Hepatocyte (in vitro differentiated cells): ENCODE measurements at places on chromosomes 1 and 21. TPM values are rescaled to one million over a fixed set of nuclear protein-coding genes. Genes with fewer than 3 reads are reported as not detected.

The TNNI3K gene
- total RNA-seq = not detected in 2 replicates

The SPRR2A gene
- not detected in 2 replicates for total RNA-seq

The MRPS6 gene
- total RNA-seq = 54.9 and 72.3 TPM in 2 replicates

The AP4B1 gene
- 9.8 and 11.4 TPM in 2 replicates for total RNA-seq

DNA sequence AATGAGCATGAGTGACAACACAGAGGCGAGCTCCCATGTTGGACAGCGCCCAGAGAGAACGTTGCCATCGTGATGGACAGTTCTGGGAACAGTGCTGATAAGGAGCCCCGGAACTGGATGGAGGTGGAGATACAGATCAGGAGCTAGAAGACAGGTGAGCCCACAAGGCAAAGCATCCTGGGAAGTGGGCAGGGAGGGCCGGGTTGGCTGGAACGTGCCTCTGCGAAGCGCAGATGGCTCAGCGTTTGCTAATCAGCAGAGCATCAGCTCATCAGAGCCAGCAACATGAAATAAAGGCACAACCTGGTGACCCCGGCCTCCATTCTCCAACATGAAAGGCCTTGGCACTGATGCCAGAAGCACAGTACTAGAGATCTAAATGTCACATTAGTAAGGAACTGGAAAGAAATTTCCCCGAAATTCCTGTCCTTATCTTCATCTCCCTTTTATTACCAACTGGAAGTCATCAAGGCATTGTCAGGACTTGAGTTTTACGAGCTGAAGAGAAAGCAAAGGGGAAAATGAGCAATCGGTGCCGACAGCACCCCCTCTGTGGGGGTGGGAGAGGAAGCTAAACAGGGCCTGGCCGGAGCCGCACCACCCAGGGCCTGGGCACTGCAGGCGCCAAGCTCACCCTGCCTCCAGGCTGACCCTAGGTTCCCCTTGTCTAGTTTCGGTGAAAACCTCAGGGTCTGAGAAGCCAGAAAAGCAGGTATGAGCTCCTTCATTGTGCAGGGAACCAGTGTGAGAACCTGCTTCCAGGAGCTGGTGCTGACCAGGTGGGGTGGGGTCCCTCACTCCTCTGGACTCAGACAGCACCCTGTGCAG is 19.9 kb downstream of the ABCA4 start:
- DNase-seq = peak; percentile 52

GRCh38 chr1:109084563-109085517 is 5.7 kb upstream of the TMEM167B start:
- DNase-seq = no peak

GRCh38 chr1:185559684-185560331 is 174.4 kb upstream of the HMCN1 start:
- peak; percentile 66 for DNase-seq

DNA sequence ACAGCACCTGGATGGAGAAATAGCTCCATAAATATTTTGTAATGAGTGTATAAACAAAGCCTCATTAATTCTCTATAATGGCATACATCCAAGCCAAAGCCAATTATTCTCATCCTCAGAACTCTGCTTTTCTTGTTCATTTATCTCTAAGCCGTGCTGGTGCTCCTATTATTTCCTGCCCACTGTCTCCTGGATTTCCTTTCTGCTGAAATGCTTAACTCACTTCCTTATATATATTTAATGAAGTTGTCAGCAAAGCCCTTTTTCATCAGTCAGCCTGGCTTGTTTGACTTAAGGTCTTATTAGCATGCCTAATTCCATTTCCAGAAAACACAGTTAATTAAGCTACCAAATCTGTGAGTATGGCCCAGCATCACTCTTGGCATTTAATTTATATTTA is 93.4 kb downstream of the SLC25A24 start:
- DNase-seq = no peak

DNA sequence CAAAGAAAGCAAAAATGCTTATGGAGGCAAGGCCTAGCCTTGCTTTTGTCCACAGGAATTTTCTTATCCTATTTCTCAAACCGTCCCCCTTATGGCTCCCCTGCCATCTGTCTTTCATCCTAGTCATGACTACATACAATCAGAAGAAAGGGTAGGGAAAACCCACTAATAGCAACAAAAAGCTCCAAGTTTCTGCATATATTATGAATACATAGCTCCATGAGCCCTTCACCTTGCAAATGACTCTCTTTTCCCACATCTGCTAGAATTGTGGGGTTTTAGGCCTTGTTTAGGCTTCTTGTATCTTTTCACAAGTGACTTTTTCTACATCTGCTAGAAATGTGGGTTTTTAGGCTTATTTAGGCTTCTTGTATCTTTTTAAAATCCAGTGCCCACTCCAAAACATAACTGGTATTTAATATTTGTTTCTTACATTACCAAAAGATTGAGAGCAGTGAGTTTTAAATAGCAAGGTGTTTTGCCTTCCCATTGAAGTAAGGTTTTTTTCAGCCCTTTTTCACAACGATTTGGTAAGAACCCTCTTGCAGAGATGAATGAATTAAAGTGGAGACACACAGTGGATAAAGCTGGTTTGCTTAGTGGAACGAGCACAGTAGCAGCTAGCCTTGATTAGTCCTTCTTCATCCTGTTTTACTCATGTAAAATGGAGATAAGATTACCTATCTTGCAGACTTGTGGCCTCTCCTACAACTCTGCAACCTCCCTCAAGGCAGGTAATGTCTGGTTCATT is 4.4 kb downstream of the GADD45A start:
- DNase-seq = no peak

- DNase-seq = no peak
Observed at GRCh38 chr1:114458237-114458777, 52.7 kb downstream of the TRIM33 start.

DNA sequence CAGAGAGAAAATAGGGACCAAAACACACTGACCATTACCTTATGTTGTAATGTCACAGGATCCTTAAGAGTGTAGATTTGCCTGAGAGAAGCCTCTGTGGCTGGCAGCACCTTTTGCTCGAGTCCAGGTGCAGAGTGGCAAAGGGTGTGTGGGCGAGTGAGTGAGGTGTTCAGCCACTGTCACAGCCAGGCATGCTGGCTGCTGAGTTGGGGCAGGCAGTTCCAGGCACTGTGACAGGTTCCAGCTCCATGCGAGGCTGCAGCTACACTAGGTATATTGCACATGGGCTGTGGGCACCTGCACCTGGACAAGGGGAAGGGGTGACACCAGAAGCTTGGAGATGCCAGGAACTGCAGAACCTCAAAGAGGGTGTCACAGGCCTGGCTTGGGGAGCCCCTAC is 1370.4 kb upstream of the PRMT6 start:
- DNase-seq = no peak

DNA sequence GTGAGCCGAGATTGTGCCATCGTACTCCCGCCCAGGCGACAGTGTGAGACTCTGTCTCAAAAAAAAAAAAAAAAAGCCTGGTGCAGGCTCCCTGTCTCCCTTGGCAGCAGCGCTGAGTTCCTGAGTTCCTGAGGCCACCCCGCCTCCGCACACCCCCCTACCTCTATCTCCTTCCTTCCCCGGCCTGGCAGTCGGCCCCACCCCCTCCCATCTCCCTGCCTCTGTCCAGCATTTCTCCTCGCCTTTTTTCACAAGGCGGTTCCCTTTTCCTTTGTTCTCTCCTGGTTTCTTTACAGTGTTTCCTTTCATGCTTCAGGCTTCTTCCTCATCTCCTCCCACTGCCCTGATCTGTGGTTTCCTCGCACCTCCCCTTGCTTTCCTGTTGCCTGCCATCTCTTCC is 2.7 kb downstream of the RORC start:
- DNase-seq = peak; percentile 80

GRCh38 chr1:175671066-175671465 is 72.3 kb downstream of the TNR start:
- DNase-seq = no peak

DNA sequence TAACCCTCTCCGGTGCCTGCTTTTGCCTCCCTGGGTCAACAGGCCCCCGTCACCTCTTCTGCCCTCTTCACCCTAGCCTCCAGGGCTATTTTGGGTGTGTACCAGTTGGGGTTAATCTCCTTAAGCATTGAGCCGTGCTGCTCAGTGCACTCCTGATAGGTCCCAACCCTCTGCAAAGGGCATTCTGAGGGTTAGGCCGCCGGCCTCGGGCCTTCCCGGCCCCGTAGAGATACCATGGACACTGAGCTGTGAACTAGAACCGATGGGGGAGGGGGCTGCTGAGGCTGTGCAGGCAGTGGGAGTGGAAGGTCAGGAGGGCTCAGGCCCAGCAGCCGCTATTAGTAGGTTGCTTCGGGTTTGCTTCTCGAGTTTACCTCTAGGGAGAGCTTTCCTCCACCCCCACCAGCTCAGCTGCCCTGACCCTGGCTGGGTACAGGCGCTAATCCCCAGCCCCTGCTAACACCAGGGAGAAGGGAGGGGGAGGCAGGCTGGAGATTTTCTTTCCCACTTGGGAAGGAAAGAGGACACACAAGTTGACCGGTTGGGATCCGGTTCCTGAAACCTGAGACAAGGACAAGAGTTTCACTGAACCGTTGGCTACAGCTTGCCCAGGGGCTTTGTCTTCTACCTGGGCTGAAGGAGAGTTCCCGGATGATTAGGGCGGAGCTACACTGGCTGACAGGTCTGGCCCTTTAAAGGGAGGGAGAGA is 4.8 kb downstream of the LMOD1 start:
- DNase-seq = no peak

DNA sequence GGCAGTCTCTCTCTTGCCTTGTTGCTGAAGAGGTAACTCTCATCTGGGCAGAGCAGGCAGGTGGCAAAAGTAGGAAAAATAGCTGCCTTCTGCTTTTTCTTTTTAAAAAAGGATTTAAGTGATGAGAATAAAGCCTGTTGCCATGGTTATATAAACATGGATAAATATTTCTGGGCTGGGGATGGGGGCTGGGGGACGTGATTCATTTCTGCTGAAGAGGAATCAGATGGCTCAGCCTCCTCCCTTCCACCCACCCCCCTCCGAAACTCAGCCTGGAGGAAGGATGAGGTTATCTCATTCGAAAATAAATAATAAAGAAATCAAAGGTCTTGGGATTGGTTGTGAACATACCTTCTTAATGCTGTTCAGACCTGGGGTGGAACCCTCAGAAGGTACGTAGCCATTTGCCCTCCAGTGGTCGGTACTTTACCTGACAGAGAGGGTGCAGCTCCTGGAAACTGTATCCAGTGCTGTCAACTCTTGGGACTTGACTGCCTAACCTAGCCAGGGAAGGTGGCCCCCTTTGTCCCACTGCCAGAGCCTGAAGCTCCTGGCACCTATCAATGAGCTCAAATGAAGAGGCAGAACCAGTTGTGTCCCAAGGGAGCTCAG is 3.8 kb upstream of the INKA2 start:
- no peak for DNase-seq

DNA sequence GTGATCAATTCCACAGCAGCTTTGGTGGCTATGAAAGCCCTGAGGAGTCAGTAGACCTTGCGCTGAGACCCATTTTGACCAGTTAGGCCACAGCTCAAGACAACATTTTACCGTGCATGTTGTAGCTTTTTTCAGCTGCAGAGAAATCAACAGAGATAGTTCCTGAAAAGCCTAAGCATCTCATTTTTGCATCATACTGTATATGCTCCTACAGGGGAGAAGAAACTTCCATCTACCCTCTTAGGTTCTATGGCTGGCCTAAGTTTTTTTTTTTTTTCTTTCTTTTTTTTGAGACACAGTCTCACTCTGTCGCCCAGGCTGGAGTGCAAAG is 24.8 kb upstream of the EYA3 start:
- peak; percentile 18 for DNase-seq

GRCh38 chr21:44550807-44551206 is 498 bp downstream of the KRTAP10-2 start:
- no peak for DNase-seq

- no peak for DNase-seq
Observed at GRCh38 chr1:215631040-215631439, 63.9 kb downstream of the KCTD3 start.

DNA sequence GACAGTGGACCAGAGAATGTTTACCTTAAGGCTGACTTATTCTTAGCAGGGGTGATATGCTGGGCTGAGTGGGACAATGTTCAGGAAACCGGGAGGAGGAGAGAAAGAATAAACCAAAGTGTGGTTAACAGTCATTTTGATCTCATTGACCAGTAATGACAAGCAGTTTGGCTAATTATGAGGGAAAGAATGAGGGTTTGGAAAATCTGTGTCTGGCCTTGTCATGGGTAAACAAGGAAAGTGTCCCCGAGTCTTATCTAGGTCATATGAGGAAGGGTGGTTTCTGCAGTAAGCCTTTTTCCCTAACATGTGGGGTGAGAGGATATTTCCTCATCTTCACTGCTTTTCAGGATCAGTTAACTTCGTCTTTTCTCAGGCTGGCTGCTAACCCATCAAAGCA is 155.0 kb downstream of the TPR start:
- no peak for DNase-seq

DNA sequence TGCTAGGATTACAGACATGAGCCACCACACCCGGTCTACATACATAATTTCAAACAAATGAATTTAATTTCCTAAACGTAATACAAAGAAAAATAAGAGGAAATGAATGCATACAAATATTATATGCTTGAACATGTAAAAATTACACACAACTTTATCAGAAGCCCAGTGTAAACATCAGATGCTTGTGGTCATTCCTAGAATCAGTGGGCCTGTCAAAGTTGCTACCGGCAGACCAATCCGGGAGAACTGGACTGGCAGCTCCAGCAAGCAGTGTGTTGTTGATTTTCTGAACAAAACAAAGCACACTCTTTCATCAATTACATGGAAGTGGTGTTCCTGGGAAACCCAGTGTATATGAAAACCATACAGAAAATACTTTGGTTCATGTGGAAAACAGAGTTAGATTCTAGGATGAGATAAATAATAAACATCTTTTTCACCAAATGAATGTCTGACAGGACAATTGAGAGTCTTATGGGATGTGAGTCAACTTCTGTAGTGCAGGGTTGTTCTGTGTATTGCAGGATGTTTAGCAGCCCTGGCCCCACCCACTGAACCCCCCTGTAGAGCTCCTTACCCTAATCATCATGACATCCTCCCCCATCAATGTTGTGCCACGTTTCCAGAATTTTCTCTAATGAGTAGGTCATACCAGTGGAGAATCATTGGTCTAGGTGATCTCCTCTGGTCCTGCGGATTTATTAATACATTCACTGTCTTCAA is 33.8 kb downstream of the MFSD2A start:
- no peak for DNase-seq
